Stimulated activated effector memory CD8-positive, alpha-beta T cell treated with anti-CD3 and anti-CD28 coated beads, Interleukin-12 subunit alpha, Interleukin-12 subunit beta, amount 100 ng/mL, for 72 hours (primary cell): ENCODE measurements at places on chromosomes 4 and X.

DNA sequence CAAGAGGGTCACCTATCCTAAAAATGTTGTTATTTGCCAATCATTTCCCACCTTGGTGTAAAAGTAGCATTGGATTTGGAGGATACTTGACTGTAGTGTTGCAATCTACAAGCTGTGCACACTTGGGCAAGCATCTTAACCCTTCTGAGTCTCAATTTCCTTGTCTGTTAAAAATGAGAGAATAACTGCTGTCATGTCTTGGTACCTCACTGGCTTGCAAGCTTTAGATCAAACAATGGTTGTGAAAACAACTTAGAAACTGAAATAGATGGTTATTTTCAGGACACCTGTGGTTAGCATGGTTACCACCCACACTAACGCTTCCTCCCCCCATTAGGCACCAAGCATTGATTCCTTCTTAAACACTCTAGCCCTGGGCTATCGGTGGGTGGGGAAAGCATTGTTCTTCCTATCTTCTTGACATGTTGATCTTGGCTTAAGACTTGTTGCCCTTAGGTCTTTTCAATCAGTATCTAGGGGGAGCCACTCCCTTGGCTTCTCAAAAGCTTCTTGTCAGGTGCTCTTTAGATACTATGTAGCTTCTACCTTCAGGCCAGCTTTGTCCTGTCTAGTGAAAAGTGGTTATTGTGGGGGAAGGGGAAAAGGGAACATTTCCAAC lies 10.6 kb upstream of the AMOT start:
- no peak for DNase-seq

GRCh38 chrX:104567506-104567905 lies 1.5 kb downstream of the IL1RAPL2 start:
- DNase-seq, result no peak

GRCh38 chr4:6242271-6243029 lies 27.2 kb upstream of the WFS1 start:
- DNase-seq, result no peak

DNA sequence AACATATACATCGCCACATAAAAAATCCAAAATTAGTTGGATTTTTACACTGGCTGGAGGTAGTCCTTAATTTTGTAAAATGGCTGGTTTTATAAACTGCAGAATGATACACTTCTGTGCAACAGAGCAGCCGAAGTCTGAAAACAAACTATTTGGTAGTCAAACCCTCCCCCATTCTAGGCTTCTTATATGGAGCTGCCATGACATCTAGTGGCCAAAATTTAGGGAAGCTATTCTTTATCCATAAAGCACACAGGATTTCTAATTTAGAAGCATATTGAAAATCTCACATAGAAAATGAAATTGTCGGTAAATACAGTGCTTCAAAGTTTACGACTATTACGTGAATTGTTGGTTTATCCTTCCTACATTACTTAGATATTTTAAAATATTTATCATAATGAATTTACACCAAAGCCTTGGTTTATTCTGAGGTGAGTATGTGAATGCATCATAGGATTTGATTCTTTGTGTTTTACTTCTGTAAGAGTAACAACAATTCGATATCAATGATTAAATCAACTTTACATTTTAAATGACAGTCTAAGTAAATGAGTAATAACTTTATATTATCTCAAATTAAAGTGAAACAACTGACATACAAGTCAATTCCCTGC lies 113.4 kb upstream of the FAM241A start:
- no peak for DNase-seq

DNA sequence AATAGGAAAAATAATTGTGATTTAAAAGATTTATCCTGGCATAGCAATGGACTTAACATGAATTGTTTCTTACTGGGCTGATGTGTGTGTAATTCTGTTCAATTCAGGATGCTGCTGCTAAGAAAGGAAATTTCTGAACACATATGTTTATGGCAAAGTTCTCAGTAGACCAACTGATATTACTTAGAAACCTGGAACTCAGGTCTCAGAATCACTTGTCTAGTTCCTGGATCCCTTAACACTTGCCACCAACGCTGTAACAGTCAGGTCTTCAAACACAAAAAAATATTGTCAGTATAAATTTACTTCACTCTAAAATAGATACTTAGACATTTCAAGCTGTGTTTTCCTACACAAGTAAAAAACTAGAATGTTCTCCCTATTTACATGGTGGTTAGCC lies 5.5 kb downstream of the CASP3 start:
- DNase-seq, result no peak

- DNase-seq, result no peak
These were observed 381.7 kb upstream of the FGF13 start for GRCh38 chrX:139093201-139093600.

- no peak for DNase-seq
These were observed 382.2 kb upstream of the INTU start for GRCh38 chr4:127250577-127250976.

DNA sequence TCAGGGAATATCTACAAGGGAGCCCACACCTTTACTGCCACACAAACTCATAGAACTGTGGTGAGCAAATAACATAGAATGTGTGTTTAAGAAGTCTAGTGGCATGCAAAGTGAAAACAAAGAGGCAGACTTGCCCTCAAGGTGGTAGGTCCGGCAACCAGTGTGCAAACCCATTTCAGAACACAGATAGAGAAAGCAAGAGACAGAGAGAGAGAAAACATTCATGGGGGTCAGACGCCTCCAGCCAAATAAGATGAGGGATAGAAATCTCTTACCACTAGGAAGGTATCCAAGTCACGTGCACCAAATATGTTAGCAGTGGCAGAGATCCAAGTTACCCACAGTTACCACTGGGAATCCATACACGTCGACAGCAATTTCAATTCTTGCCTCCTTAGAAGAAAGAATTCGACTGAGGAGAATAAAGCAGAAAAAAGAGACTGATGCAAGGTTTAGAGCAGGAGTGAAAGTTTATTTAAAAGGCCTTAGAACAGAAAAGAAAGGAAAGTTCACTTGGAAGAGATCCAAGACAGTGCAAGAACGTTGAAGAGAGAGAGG lies 252.8 kb downstream of the NAP1L3 start:
- no peak for DNase-seq

GRCh38 chr4:111537871-111538270 lies 607.4 kb upstream of the FAM241A start:
- no peak for DNase-seq

DNA sequence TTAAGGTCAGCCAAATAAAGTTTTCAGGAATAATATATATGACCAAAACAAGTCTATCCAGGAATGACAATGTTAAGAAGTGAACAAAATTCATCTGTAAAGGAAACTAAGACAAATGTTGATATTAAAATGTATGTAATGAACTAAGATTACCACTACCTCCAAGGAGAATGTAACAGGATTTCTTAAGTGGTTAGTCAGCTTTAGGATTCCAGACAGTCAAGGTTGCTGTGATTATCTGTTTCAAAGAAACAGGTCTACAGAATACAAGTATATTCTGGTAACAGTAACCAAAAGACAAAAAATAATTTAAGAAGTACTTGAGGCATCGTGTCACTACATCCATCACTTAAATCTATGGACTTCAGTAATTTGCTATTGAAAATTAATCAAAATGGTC lies 172.8 kb downstream of the SCFD2 start:
- DNase-seq, result no peak

- no peak for DNase-seq
These were observed 41.6 kb upstream of the UGT2B7 start for GRCh38 chr4:69054578-69055200.

DNA sequence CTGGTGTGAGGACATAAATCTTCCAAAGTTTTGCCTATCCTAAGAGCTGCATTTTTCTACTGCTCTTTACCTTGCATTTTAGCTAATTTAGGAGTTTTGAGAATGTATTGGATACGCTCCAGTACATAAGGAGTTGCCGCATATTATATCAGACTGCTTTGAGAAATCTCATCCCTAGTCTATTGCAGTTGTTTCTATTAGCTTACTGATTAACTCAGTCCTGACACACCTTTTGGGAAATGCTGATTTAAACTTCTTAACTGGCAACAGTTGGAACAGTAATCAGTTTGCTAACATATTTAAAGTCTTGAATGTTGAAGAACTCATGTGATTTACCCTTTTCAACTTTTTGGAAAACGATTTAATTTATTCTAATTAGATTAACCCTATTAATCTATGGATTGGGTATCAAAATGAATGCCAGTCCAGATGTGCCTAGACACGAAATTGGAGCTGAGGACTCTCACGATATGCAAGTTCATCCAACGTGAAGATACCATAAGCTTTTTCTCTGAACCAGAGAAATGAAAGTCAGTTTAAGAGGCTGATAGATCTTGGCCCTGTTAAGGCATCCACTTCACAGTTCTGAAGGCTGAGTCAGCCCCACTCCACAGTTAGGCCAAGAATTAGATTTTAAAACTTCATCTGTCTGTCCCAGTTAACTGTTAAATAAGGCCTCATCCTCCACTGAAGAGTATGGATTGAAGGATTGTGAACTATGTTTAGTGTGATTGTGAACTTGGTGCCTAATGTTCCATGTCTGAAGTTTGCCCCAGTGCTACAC lies 90.0 kb downstream of the MAOA start:
- no peak for DNase-seq

DNA sequence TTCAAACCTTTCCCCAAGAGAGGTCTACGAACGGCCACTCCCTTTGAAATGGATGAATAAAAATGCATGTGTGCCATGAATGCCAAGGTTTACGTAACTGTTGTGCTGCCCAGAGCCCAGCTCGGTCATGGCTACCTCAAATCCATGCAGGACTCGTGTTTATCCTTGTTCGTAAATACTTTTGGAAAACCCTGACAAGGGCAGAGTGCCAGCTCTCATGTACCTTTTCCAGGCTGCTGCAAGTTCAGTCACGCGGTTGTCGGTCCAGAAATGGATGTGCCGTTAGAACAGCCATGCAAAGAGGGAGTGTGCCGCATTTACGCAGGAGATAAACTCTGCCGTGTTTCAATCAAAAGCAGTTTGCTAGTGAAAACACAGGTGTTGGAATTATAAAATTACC lies 123.4 kb downstream of the AMELX start:
- no peak for DNase-seq

DNA sequence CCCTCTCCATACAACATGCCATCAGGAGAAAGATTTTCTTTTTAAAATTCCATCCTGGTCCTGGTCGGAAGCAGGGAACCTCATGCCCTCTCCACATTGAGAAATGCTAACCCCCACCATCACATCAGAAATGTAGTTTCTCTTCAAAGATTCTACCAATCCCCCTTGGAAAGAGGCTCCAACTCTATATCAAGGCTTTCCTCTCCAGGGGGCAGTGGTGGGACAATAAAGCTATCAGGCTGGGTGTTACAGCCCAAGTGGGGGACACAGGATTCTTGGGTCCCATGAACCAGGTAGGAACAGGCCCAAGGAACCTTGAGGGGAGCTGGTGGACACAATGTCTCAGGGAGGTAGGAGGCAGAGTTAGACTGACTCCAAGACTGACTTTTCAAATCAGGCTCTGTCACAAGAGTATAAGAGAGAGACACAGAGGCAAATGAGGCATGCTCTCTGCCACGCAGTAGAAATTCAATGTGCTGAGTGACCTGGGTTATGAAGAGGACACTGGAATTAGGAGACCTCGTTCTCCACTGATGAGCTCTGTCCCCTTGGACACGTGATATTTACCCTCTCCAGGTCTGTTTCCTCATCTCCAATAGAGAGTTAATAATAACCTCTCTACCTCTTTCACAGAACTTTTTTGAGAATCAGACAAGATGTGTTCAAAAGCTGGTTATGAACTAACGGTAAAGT lies 4.5 kb downstream of the GJB1 start:
- no peak for DNase-seq

DNA sequence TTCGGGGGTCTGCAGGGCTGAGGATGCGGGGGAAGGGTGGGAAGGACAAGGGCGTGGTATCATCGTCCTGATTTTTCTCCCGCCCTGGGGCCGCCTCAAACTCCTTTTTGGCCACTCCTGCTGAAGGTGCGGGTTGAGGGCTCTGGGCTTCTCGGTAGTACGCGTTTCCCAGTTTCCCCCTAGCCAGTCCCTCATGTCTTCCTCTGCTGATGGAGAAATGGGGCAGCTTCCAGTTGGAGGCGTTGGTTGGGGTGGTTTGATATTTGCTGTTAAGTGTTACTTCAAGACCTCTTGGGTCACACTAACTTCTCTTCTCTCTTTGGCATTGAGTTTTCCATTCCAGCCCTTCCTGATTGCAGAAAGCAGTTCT lies 482 bp downstream of the GSTCD start:
- DNase-seq, result no peak

- DNase-seq, result no peak
These were observed 101.6 kb downstream of the TMEM47 start for GRCh38 chrX:34555481-34555880.

GRCh38 chr4:541271-541670 lies 34.8 kb downstream of the TMEM271 start:
- DNase-seq, result no peak

GRCh38 chr4:13633671-13634070 lies 6.1 kb upstream of the BOD1L1 start:
- no peak for DNase-seq

DNA sequence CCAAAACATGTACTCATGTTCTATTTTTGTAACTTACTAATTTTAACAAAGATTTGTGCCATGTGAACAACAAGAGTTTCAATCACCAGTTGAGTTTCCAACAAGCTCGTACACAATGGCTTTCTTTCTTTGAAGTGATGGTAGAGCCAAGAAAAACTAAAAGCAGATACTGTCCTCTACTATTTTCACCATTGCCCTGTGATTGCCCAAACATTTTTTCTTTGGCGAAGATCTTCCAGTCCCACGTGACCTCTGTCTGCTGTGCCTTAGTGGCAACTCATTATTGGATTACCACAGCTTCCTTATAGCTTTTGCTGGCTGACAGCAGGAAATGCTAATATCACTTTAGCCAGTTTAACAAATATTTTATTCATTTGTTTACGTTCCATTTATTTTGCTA lies 1147.1 kb downstream of the STIM2 start:
- no peak for DNase-seq

DNA sequence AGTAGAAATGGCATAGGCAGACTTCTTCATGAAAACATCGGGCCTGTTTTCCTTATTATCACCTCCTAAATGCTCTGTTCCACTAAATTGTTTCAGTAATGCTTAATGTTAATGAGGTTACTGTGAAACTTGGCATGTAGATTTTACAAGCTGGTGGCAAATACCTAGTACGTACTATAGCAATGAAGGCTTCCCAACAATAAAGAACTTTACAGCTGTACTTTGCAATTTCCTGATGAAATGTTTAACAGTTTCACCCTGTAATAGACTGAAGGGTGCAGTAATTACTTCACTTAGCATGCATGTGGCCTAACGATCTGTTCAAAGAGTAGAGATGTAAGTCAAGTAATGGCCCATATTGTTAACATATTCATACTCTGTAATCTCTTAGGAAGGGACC lies 524.7 kb downstream of the IL15 start:
- no peak for DNase-seq

GRCh38 chrX:102652031-102652688 lies 877 bp downstream of the GPRASP1 start:
- no peak for DNase-seq
